ENCODE measurements at places on chromosomes 12 and 14.

- no peak for DNase-seq
These were observed 26.1 kb upstream of the GZMB start for GRCh38 chr14:24659916-24660570.

- DNase-seq, result peak; percentile 88
These were observed 11.2 kb downstream of the MAP4K5 start for GRCh38 chr14:50520947-50521815.

GRCh38 chr12:51863933-51864832 lies 15.7 kb upstream of the FIGNL2 start:
- DNase-seq, result no peak

DNA sequence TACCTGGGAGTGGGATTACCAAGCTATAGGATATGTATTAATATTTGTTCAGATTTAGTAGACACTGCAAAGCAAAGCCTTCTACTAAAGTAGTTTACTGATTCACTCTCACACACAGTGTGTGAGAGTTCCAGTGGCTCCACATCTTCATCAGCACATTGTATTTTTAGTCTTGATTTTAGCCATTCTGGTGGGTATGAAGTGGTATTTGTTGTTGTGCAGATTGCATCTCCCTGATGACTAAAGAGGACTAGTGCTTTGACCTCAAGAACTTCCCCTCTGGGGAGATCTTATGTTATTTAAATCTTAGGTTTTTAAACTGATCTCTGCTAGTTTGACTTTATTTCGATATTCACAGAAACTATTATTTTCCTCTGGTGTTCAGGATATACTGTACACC lies 479.7 kb upstream of the RGS6 start:
- no peak for DNase-seq

DNA sequence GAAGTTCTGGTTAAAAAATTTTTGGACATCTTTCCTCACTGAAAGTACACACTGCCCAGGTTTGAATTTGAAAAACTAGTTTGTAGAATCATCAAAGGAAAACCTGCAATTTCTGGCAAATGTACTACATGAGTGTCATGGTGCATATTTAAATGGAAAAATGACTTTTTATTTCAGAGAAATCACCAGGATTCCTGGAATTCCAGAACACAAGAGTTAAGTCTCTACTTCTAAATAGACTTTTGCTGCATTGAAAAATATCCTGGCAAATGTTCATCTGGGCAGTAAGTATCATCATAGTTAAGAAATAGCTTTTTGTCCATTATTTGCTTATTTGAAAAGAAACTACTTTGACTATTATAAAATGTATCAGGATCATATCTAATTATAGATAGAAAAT lies 275.1 kb downstream of the PRKD1 start:
- DNase-seq, result peak; percentile 44

- no peak for DNase-seq
These were observed 198.3 kb upstream of the OTX2 start for GRCh38 chr14:57008534-57008933.

GRCh38 chr12:82968631-82969367 lies 282.1 kb downstream of the TMTC2 start:
- DNase-seq, result peak; percentile 25

DNA sequence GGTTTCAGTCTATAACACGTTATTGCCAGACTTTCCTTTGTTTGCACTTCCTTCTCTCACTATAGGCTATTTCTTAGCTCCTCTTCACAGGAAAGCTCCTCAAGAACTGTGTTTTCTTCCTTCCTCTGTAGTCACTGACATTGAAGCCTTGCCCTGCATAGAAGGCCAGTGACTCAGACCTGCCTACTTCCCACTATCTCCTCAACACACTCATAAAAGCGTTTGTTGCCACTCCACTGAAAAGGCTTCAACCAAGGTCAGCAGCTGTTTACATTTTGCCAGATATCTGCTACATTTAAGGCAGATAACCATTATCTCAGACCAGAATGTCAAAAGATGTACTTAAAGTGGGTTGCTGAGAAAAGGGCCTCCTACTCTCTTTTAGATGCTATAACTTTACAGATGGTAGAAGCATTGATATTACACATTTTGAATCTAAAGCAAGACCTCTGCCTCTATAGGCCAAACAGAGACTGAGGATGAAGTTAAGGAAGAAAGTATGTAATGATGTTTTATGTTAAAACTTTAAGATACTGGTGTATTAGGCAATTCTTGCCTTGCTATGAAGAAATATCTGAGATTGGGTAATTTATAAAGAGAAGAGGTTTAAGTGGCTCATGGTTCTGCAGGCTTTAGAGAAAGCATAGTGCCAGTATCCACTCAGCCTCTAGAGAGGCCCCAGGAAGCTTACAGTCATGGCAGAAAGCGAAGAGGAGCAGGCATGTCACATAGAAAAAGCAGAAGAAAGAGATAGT lies 233.3 kb upstream of the FLRT2 start:
- DNase-seq, result peak; percentile 78

DNA sequence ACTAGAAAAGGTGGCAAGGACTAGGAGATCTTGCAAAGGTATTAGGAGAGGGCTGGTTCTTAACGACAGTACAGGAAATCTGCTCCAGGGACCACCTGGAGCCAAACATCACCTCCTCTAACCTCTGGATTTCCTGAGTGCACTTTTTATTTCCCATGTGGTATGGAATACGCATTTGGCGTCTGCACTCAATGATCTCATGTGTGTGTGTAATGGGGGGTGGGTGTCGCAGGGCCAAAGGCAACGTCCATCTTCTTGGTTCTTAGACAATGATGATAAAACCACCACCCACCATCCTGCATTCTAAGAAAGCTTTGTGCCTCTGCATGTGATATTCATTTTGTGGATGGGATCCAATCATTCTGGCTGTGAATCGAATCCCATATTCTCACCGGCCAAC lies 68.8 kb downstream of the CLMN start:
- no peak for DNase-seq

DNA sequence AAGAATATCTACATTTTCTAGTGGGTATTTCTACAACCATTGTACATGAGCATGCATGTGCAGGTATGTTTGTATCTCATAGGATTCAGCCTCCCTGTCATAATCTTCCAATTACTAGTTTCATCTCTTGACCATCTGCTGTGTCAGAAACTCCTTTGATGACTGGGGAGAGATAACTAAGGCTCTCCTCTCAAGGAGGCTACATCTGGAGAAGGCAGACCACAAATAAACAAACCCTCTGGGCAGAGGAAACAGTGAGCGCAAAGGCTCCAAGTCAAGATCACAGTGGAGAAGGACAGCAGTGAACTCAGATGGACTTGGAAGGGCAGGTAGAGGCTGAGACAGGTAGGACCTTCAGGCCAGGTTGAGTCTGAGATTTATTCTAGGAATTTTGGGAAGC lies 166.4 kb downstream of the PELI2 start:
- DNase-seq, result peak; percentile 29

GRCh38 chr14:94132285-94132887 lies 3.0 kb upstream of the IFI27L2 start:
- peak; percentile 81 for DNase-seq

DNA sequence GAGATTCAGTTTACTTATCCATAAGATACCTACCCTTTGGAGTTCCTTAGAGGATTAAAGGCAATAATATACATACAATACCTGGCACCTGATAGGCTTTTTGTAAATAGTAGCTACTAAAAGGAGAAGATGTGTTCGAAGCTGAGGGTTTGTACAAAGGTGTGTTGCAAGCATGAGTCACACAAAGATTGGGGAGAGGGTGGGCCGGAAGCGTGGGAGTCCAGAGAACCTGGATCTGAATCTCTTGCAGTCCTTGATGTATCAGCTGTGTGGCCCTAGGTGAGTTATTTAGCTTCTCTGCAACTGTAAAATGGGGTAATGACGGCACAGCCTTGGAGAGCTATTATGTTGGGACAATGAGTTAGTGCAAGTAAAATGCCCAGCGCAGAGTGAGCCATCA lies 61.6 kb upstream of the PSMC1 start:
- no peak for DNase-seq

DNA sequence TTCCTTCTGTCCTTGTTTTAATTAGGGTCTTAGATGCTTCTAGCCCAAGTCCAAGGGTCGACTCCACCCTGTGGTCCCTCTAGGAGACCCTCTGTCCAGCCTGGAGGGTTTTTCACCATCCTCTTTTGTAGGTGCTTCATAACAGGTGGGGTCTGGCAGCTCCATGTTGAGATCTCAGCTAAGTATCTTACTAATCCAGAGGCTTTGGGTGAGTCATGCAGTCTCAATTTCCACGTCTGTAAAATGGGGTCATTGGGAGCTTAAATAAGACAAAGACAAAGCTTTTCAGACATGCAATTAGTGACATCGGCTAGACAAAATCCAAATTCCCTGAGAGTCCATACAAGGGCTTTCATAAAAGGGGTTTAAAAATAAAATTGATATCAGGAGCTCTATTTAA lies 3.2 kb downstream of the HSPB8 start:
- DNase-seq, result no peak

DNA sequence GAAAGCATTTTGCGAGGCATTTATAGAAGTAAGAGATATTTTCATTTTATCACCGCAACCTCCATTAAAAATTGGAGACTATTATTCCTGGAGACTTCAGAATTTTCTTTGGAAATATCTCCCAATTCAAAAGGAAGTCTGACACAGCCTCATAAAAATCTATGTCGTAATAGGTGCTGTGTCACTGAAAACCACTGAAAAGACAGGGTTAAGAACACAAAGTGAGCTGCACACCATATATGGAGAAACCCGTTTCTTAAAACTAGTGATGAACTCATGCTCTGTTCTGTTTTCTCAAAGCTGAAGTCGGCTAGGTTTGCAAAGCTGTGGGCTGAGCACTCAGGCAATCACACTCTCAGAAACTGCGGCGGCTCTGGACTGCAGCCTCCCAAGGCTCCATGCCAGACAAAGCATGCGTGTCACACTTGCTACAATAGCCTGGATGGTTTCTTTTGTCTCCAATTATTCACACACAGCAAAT lies at the start of gene GLIPR1:
Gene GLIPR1, plus strand, starts transcription at position 287 of the 481 bp plus-strand sequence. Its CDS starts 126 bp downstream, at position 413.
- DNase-seq, result peak; percentile 99

DNA sequence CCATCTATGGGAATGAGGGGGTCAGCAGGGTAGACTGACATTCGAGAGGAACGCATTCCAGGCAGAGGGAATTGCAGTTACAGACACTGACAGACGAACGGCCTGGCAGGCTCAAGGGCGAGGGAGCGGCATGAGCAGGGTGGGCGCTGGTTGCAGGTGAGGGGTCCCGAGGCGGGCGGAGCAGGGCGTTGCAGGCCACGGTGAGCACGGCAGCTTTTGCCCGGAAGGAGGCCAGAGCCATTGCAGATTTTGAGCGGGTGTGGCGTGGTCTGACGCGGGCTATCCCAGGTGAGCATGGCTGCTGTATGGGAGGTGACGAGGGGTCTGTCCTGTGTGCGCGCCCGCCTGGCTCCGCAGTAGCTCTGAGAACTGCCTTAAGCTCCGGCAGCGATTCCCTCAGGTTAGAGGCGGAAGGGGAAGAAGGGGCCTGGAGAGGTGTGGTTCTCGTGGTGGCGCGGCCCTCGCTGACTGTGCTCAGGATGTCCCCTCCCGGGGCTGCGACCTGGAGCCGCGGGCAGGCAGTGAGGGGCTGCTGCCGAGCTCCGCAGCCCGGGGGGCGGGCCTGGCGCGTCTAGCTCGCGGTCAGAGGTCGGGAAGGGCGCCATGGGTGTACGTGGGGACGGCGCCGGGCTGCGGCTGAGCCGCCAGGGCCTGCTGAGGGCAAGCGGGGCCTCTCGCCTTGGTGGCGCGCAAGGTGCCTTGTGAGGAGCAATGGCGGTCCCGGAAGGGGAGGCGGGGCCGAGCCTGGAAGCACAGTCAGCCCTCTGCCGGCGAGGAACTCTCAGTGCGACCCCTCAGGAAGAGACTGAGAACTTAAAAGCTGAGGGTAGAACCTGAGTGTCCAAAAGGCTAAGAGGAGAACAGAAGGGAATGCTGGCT lies 177.1 kb downstream of the CACNA1C start:
- peak; percentile 35 for DNase-seq

DNA sequence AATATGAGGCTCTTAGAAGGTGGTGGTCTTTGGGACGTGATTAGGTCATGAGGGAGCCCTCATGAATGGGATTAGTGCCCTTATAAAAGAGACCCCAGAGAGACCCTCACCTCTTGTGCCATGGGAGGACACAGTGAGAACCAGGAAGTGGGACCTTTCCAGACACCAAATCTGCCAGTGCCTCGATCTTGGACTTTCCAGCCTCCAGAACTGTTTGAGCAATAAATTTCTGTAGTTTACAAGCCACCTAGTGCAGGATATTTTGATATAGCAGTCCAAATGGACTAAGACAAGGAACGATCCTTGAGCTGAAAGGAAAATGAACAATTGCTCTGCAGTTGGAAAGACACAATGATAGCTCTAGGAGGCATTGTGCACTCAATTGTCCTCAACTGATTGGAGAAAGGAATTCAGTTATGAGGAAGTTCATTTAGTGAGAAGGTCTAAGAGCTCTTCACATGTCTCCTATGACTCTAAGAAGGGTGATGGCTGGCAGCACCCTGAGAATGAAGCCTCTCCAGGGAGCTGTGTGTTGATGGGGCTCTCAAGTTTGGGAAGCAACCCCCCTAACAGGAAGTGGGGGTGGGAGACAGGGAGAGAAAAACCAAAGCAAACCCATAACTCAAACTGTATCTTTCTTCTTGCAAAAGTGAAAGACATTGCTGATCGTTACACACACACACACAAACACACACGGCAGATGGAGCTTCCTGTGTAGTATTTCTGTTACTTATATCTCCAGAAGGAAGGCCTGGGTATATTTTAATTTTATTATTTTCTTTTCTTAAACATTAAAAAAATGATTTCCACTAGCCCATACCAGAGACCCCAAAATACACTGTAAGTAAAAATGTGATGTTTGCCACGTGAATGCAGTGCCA lies 21.0 kb downstream of the CHST11 start:
- no peak for DNase-seq

GRCh38 chr12:19799216-19799615 lies 359.9 kb downstream of the AEBP2 start:
- DNase-seq, result no peak

GRCh38 chr12:20368651-20369304 lies 441 bp downstream of the PDE3A start:
- DNase-seq, result peak; percentile 64

DNA sequence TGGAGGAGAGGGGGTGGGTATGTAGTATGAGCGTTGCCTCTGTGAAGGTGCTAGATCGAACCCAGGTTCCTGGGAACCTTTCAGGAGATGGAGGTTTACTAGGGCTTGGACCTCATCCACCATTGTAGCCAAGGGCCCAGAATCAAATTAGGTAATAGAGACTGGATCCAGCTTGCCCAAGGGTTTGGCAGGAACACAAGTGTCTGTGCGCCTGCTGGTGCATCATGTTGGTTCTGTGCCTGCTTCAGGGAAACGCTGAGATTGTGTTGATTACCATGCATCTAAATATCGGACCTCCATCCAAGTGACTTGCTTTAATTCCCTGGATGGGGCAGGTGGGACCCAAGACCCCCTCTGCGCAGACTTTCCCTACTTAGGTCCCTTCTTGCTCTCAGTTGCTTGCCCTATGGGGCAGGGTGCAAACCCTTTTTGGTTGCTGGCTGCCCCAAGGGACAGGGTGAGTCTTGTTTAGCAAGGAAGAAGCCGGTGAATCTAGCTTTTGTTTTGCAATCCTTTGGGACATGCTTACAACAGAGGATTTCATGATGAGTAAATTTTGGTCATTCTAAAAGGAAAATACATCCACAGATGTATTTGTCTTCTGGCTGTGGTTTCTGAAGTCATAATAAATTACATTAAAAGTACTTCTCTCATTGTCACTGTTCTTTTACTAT lies 189.8 kb upstream of the PRICKLE1 start:
- peak; percentile 74 for DNase-seq

- peak; percentile 70 for DNase-seq
These were observed 5.6 kb downstream of the KRR1 start for GRCh38 chr12:75505706-75506312.
